ENCODE measurements at places on chromosomes 1 and 21. TPM values are rescaled to one million over a fixed set of nuclear protein-coding genes. Genes with fewer than 3 reads are reported as not detected.

DNA sequence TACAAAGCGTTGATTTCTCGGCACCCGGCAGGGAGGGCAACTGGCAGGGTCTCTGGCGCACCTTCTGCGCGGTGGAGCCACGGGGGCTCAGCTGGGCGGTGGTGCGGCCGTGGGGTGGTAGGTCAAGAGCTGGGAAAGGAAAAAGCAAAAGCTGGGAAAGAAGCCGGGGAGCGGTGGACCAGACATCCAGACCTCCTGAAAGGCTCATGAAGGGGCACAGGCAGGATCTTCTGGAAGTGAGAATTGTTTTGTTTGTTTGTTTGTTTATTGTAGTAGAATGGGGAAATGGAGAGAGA is 7.2 kb upstream of the RNU1-1 start:
- peaks cover 16% of the 10 kb centered on the region for H3K27me3 ChIP-seq
- peaks cover 6% of the 10 kb centered on the region for H3K4me1 ChIP-seq
- no peak overlapping the region for H3K27ac ChIP-seq
- DNase-seq, result no peak
- H3K4me3 ChIP-seq, result no peak overlapping the region

GRCh38 chr1:88673446-88673845 is 10.6 kb upstream of the PKN2 start:
- no peaks in the 10 kb centered on the region for H3K27me3 ChIP-seq
- H3K36me3 ChIP-seq, result no peaks in the 10 kb centered on the region
- H3K4me3 ChIP-seq, result no peak overlapping the region
- H3K27ac ChIP-seq, result no peak overlapping the region
- H3K4me1 ChIP-seq, result peaks cover 3% of the 10 kb centered on the region

The CFHR5 gene
- total RNA-seq, result not detected

The LDLRAD2 gene
- 0.42 TPM for total RNA-seq

- H3K4me1 ChIP-seq, result peaks cover 11% of the 10 kb centered on the region
- H3K4me3 ChIP-seq, result no peak overlapping the region
- no peaks in the 10 kb centered on the region for H3K27me3 ChIP-seq
- DNase-seq, result no peak
- H3K27ac ChIP-seq, result no peak overlapping the region
- H3K36me3 ChIP-seq, result no peaks in the 10 kb centered on the region
Measured at GRCh38 chr1:32701421-32701911, 1.1 kb downstream of the SYNC start.

The TACSTD2 gene
- total RNA-seq, result 30.7 TPM

Data from endothelial cell of umbilical vein (primary cell).